D341Med (cell line): ENCODE measurements at places on chromosomes 6 and 20.

- DNase-seq, result no peak
Measured at GRCh38 chr6:10522929-10523573, 1.9 kb downstream of the GCNT2 start.

DNA sequence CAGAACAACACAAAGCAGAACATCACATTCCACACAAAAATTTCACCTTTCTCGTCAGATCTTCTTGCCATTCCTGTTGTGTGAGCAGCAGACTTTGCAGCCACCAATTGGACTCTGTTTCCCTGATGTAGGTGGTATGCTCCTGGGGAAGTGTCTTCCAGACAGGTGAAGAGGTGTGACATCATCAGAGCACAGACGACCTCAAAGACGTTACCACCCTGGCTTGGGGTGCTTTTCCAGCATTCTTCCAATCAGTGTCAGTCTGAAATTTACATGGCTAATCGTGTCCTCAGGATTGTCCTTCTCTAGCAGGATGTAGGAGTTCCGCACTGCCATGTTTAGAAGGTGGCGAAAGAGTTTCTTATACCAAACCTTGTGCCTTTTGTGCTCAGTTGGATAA, 31.6 kb upstream of the RIMS4 start:
- DNase-seq, result no peak

DNA sequence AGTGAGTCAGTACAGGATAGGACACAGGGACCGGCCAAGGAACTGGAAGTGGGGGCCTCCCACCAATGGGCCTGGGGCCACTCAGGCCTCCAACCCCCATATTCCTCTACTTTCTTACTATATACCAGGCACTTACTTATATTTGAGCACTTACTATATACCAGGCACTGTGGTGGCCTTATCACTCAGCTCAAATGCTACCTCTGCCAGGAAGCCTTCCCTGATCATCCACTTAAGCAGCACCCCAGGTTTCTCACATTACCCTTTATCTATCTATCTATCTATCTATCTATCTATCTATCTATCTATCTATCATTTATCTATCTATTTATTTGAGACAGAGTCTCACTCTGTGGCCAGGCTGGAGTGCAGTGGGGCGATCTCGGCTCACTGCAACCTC, 12.3 kb upstream of the UBE2V1 start:
- no peak for DNase-seq

GRCh38 chr6:89596056-89596455, 42.5 kb downstream of the LYRM2 start:
- DNase-seq, result no peak

GRCh38 chr20:41570557-41570956, 47.6 kb downstream of the CHD6 start:
- no peak for DNase-seq

DNA sequence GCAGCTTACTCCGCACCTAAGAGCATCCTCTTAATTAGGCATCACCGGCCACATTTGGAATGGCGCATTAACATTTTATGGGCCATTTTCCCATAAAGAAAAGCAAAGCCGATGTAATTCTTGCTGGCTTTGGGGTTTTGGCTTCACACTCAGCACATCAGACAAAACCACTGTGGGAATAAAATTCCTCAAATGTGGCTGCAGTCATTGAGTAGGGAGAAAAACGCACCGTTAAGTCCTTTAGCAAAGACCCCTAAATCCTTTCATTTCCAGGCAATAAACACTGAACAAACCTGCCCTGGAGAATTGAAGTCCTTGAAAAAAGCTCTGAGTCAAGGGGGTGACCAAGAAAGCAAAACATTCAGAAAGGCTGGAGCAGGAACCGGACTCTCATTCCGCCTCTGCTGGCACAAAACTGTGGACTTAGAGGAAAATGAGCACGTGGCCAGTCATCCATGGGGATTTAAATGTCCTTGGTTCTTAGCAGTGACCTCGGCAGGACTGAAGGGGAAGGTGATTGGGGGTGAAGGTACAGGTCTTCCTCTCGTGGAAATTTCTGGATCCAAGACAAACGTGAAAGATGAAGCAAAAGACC, 102.9 kb downstream of the CDH4 start:
- DNase-seq, result no peak

DNA sequence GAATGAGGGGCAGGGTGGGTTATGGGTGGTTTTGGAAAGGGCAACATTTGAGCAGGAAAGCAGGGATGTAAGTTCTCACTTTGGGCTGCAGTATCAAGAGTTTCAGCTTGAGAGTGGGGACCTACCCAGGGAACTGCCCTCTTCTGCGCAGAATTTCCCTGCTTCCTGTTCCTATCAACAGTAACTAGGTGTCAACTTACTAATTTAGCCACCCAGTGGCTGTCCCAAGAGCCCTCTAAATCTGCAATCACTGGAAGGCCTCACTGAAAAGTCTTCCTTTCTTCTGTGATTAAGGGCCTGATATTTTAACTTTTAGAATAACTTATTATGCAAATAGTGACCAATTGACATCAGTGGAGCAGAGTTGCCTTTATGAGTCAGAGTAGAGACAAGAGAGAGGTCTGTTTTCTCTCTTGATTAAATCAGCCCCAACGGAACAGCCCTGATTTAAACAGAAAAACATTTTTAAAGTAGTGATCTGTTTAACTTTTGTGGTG, 118.2 kb upstream of the RIPOR2 start:
- no peak for DNase-seq
